Activated T-helper 1 cell treated with Interleukin-2 at 50 U/mL for 16 hours (primary cell): ENCODE measurements at places on chromosomes 1 and 21.
A peak's percentile ranks its signal among the peaks of the same experiment; 100 is the strongest.

GRCh38 chr1:200737647-200738291 is 924 bp upstream of the CAMSAP2 start:
- DNase-seq: no peak

DNA sequence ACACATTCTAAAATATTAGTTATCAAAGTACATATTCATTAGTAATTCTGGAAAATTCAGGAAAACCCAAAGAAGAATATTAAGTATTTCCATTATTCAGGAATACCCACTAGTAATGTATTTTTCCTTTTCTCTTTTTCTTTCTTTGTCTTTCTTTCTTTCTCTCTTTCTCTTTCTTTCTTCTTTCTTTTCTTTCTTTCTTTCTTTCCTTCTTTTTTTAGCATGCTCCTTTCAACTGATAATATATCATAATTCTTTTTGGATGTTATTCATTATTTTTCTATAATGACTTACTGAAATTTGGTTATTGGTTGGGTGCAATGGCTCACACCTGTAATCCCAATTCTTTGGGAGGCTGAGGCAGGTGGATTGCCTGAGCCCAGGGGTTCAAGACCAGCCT is 175.6 kb upstream of the RAB4A start:
- no peak for DNase-seq

DNA sequence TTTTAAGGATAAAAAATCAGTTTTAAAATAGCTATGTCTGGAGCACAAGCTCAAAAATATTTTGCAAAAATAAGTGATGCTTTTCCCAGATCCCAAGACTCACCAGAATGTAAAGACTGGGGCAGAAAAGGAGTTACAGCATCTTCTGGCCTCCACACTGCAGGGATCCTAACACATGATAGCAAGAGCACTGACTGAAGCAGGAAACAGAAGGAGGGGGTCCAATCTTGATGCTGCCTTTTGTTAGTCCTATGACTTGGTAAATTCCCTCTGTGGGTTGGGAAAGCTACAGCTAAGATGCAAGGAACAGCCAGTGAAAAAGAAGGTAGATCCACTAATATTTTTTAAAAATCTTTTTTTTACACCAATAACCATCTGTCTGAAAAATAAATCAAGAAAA is 54.2 kb upstream of the TNR start:
- no peak for DNase-seq

DNA sequence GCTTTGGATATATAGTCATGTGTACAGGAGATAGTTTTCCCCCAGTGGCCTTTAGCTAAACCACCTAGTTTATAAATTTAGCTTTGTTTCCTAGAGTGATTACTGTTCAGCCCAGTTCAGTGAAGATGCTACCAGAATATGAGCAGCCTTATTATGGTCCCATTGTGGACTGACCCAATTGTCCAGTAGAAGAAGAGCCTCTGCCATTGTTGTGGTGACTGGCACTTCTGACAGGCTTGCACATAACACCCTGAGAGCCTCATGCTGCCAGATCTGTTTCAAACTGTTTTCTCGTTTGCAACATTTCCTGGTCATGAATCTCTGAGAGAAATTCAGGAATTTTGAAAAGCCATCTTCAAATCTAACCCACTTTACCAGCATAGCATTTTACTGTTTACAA is 20.6 kb downstream of the KPNA6 start:
- DNase-seq: no peak

DNA sequence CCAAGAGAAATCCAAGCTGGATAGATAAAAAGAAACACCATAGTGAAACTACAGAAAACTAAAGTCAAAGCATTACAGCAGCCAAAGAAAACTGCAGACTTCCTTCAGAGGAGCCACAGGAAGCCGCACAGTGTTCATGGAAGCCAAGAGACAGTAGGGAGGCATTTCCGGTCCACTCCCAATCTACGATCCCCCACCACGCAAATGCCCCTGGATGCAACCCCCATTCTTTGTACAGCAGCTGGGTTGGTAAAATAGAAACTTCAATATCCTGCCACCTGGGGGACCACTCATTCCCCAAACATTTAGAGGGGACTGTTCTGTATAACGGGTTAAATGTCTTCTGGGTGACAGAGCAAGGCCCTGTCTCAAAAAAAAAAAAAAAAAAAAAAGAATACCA is 43.9 kb upstream of the TSPEAR start:
- no peak for DNase-seq

DNA sequence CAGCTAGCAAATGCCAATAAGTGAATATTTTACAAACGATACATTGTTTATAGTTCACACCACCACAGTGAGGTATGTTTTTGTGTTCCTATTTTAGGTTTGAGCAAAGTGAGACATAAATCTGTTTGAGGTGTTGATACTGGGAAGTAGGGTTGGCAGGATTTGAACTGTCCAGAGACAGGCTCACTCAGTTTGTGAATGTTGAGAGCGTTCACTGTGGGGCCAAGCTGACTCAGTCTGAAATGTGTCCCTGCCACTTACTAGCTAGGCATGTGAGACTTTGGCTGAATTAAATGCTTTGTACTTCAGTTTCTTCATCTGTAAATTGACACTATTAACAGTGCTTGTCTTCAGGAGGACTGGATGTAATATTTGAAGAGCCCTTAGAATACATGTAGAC is 35.1 kb downstream of the DIRAS3 start:
- no peak for DNase-seq

GRCh38 chr1:4612991-4613390 is 41.4 kb upstream of the AJAP1 start:
- no peak for DNase-seq

GRCh38 chr1:162131400-162132321 is 62.2 kb downstream of the NOS1AP start:
- no peak for DNase-seq

- no peak for DNase-seq
Observed at GRCh38 chr1:44296086-44296485, 59.0 kb downstream of the ERI3 start.

- DNase-seq: no peak
Observed at GRCh38 chr21:25640943-25641292, 1.9 kb downstream of the JAM2 start.

- DNase-seq: no peak
Observed at GRCh38 chr1:169108223-169108622, 1.7 kb downstream of the ATP1B1 start.

- no peak for DNase-seq
Observed at GRCh38 chr1:108880850-108881249, 4.1 kb downstream of the GPSM2 start.

- DNase-seq: no peak
Observed at GRCh38 chr1:77824694-77825093, 45.2 kb downstream of the MIGA1 start.

- DNase-seq: no peak
Observed at GRCh38 chr1:183804387-183804786, 533 bp upstream of the RGL1 start.

GRCh38 chr21:26842300-26842699 is 2.9 kb downstream of the ADAMTS1 start:
- no peak for DNase-seq

GRCh38 chr1:184672013-184672726 is 82.5 kb downstream of the EDEM3 start:
- DNase-seq: no peak

- no peak for DNase-seq
Observed at GRCh38 chr21:38377165-38378088, 120.6 kb downstream of the KCNJ15 start.

GRCh38 chr1:178964469-178965330 is 61.0 kb upstream of the FAM20B start:
- DNase-seq: no peak

DNA sequence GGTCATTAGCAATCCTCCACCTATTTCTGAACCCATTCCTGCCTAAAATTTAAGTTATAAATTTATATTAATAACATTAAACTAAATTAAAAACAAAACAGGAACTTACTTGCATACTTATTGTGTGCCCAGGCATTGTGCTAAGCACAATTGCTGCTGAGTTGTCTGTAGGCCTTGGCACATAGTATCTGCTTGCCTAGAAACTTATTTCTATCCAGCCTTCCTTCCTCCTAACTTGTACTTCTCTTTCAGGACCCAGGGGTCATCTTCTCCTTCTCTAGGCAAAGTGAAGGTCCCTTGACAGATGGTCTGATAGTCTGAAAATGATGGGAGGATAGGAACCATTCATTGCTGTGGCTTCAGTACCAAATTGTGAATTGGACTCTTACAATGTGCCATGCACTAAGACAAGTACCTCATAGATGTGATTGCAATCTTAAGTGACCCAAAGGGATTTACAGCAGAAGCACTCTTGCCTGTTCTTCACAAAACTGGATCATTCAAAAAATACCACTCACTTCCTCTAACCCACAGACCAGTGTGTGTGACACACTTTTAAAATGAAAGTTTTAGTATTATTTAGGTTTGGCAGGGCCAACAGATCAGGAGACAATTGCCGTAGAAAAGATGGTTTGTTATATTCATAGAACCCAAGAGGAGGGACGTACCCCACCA is 10.3 kb upstream of the CD101 start:
- DNase-seq: no peak

DNA sequence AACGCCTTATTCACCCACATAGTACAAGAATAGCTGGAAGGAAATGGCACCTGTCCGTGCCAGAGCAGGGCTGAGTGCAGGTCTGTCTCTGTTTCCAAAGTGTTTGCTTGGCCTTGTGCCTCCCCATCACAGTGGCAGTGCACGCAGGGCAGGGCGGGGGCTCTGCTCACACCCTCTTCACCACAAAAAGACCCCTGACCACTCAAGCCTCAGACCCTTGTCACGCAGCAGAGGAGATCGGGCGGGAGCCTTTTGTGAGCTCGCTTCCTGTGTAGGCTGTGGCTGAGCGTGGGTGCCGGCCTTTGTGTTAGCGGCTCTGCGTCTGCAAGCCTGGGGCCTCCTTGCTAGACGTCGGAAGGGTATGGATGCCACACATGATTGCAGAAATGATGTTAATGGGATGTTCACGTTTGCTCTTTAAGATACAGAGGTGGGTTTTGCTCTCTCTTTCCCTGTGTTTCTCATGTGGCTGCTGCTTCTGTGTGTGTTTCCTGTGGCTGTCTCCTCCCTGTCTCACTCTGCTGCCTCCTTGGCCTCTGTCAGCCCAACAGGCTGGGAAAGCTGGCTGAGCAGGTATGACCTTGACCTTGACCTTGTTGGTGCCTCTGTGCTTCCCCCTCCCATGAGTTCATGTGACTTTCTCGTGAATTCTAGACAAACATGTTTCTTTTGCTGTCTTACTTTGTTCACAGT is 45.4 kb downstream of the S100B start:
- peak; percentile 37 for DNase-seq

DNA sequence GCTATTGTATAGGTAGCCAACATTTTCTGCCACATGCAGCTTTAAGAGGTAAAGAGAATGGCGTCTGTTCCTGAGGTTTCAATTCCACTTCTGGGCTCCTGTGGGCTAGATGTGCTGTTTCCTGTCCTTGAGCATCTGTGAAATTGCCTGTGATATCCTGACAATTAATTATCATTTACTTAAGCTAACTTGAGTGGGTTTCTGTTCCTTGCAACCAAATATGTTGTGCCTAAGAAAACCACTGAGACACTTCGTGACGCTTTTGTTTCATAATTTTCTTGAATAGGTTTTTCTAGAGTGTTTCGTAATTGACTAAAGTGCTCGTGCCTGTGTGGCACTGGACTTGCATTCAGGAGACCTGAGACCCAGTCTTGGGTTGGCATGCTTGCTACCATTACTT is 127.3 kb upstream of the POU3F1 start:
- DNase-seq: no peak

DNA sequence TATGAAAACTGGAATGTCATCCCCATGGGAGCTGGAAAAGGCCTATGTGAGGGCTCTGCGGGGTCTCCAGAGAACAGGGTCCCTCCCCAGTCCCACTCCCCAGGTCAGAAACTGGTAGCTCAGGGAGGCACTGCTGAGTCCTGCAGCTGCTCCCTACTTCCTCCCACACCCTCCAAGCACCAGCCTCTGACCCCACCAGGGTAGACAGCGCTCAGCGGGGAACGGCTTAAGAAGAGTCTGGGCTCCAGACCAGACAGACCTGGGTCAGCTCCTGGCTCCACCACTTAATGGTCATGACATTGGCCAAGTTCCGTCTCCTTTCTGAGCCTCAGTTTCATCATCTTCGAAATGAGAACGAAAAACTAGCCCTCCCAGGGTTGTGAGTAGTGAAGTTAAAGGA is 7.2 kb downstream of the LRP8 start:
- DNase-seq: no peak

DNA sequence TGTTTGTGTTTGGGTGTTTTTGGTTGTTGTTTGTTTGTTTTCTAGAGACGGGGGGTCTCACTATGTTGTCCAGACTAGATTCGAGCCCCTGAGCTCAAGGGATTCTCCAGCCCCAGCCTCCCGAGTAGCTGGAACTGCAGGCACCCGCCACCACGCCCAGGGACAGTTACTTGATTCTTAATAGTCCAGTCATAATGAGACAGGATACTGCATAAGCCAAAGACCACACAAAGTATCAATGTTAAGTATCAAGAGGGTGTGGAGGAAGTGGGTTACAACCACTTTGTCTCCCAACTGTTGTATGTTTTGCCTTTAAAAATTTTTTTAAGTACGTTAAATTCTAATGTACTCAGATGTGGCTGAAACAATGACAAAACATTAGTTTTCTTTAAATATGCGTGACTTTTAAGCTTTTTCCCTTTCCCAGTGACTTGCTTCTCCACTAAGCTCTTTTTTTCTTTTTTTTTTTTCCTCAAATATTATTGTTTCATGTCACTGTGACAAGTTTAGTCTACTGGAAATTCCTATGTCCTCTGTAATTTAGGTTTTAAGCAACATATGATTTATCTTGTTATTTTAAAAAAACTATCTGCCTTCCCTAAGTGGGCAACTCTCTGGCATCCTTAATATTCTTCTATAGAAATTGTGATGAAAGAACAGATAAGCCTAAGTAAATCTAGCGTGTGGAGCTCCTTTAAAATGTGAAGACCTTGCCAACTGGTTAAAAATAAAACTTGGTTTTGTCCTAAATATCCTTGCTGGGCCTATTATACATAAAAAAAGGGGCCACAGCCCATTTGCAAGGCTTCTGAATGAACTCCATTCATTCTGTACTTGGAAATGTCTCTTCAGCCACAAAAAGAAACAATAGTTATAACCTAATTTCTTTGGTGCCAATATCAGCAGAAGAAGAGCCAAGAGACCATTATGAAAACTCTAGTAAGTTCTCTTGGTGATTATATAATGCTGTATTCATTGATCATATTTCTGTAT is 56.2 kb upstream of the DPH5 start:
- peak; percentile 5 for DNase-seq

DNA sequence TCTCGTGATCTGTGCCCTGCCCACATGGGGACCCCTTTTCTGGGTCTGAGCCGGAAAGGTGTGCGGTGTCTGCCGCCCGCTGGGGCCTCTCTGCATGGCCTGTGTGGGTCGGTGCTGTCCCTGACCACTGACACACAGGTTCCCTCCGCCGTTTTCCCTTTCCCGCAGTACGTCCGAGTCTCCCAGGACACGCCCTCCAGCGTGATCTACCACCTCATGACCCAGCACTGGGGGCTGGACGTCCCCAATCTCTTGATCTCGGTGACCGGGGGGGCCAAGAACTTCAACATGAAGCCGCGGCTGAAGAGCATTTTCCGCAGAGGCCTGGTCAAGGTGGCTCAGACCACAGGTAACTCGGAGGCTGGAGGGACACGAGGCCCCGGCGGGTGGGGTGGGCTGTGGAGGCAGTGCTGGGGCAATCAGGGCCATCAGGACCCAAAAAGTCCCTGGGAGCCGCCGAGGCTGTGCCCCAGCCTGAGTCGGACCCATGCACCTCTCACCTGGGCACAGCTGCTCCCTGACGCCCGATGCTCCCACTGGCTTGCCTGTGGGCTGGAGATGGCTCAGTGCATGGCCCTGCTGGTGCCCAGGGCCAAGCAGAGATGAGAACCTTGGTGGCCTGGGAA is 13.3 kb downstream of the TRPM2 start:
- no peak for DNase-seq
